ENCODE measurements at places on chromosomes 1 and 21.
A peak's percentile ranks its signal among the peaks of the same experiment; 100 is the strongest.

DNA sequence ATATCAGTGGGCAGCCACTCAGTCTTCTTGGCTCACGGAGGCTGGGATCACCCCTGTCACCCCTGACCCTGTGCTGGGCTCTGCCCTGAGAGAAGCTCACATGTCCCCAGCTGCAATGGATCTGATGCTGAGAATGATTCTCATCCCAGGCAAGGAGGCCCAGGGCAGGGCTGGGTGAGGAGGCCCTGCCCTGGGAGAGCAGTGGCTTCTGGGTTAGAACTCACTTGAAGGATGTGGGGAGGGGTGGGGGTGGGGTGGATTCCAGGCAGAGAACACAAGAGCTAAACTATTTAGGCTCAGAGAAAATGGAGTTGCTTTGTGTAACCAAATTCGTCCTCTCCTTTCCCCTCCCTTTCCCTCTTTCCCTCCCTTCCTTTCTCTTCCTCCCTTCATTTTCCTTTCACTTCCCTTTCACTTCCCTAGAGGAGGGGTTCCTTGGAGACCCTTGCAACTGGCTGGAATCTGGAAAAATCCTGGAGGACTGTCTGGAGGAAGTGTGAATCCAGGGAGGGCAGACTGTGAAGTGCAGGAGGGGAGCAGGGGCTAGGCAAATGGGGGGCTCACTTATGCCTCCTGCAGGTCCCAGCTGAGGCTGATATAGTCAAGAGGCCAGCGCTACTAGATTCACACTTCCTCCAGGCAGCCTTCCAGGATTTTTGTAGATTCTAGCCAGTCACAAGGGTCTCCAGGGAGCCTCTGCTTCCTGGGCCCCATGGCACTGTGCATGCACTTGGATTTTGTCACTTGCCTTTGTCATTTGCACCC, 47.0 kb downstream of the IGSF21 start:
- DNase-seq = no peak

DNA sequence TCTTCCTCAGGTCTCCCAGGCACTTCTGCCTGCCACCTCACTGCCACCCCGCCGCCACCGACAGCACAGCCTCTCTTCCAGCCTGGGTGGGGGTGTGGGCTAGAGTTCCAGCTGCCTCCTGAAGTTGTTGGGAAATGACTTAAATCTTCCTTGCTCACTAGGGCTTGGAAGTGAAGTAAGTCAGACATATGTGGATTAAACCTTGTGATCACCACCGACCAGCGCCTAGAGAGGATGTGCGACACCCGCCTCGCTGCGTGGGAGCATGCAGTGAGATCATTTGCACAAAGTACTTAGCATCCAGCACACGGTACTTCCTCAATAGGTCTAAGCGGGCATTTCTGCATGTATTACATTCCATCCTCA, 71.4 kb upstream of the FAM20B start:
- peak; percentile 48 for DNase-seq

DNA sequence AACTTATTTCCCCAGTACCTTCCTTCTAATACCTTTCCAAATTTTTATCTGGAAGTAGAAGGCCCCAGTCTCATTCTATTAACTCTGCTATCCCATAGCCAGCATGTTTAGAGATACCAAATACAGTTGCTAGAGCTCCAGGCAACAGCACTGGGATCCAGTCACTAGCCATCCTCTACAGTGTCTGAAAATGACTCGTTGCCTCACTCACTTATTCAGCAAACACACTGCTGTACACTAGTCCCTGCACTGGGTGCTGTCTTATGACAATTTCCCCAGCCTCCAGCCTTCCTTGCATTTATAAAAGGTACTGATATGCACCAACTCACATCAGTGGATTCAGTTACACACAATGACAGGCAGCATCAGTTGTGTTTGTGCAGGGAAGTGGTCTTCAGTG, 179.0 kb downstream of the DSCAM start:
- DNase-seq = no peak

- DNase-seq = no peak
Observed at GRCh38 chr1:83787246-83787998, 211.5 kb downstream of the TTLL7 start.

GRCh38 chr1:235649368-235650163, at the start of gene GNG4:
GNG4 (minus strand) TSS chr1:235649784; CDS start chr1:235583838, 65,946 bp downstream.
- peak; percentile 15 for DNase-seq

DNA sequence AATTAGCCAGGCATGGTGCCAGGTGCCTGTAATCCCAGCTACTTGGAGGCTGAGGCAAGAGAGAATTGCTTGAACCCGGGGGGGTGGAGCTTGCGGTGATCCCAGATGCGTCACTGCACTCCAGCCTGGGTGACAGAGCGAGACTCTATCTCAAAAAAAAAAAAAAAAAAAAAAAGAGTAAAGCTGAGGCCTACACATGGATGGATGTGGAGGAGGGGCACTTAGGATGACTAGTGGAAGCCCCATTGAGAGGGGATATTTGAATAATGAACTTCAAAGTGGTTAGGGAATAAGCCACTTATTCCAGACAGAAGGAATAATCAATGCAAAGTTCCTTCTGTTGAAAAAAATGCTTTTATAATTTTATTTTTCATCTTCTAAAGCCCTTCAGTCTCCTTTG, 51.4 kb downstream of the PTBP2 start:
- no peak for DNase-seq

DNA sequence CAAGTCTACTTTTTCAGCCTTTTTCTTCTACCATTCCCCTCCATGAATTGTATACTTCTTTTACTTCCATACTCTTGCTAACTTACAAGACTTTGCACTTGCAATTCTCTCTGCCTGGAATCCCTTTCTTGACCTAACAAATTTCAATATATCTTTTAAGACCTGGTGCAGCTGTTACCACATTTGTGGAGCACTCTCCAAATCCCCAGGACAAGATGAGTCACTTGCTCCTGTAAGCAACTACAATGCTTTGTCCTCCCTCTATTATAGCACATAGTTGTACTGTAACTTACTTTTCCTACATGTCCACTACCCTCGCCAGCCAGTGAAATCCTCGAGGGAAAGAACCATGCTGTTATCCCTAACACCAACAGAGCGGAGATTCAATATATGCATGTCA, 43.1 kb downstream of the WARS2 start:
- no peak for DNase-seq

DNA sequence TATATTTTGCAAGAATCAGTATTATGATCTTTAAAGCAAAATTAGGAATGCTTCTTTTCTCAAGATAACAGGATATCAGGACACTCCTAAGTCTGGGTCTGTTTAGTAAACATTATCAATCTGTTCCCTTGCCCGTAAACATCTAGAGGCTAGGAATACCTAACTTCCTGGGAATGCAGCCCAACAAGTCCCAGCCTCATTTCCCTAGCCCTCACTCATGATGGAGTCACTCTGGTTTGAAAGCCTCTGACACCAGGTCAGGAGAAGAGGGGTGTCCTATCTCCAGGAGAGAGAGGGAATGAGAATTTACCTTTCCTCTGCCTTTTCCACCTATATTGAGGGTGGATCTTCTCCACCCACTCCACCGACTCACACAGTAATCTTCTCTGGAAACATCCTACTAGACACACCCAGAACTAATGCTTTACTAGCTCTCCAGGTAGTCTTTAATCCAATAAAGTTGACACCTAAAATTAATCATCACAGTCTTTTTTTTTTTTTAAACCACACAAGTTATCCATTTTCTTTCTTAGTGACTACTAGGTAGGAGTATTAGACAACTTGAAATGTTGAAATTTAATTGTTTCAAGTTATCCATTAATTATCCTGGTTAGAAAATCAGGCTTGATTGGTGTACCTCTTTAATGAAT, 659.3 kb downstream of the USP25 start:
- DNase-seq = no peak

- no peak for DNase-seq
Observed at GRCh38 chr1:22326372-22326915, 125.2 kb upstream of the ZBTB40 start.

DNA sequence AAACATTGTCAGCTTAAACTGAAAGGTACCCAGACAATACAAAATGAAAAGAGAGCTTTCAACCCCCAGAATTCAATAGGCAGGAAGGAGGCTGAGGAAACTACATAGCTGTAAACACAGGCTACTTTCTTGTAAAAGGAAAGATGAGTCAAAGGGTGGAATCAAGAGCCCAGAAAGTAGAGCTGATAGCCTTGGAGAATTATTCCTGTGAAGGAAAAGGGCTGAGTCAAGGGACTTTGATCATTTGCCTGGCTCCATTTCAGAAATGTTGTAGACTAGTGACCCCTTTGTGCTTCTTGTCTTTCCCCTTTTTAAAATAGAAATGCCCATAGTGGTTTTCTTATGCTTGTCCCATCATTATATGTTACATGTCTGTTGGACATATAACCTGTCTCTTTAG, 597.6 kb downstream of the ADGRL2 start:
- DNase-seq = no peak

- no peak for DNase-seq
Observed at GRCh38 chr1:223849352-223850254, 3.9 kb upstream of the TP53BP2 start.

DNA sequence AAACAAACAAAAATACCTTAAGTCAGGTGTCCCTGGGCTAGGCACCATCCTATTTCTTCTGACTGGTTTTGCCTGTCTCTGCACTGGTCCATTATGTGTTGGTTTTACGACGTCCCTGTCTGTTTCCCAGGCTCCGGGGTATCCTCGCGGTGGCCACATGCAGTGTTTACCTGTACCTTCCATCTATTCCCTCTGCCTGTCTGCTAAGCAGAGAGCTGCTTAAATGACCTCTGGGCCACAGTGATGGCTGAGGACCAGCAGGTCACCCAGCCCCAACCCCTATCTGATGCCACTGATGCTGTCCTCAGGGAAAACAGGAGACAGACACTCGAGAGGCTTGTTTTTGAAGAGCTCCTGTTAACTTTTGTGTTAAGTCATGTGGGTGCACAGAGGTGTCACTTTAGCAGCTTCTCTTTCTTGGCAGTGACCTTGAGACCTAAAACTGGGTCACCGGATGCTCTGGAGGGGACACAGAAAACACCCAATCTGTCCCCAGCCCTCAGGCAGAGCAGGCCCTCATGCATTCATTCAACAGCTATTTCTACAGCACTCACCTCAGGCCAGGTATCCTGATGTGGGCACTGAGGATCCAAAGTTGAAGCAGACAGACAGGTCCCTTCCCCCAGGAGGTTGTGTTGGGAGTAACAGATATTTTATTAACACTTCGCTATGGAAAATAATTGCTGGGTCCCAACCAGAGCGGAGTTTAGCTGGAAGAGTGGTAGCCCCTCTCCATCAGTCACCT, 4.4 kb upstream of the EFHD2 start:
- no peak for DNase-seq

DNA sequence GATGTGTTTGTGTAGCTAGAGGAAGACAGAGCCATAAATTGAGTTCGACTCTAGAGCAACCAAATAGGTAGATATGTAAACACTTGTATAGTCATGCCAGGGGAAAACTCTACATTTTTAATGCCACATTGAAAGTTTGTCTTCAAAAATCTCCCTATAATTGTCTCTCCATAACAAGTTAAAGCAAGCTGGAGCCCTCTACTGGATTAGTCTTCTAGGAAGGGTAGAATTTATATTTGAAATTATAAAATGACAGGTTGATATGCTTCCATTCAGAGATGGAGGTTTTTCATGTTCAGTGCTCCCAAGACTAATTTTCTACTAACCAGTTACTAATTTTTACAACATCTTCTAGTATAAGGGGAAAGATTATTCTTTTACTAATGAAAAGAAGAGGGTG, 13.1 kb upstream of the COL24A1 start:
- DNase-seq = no peak

DNA sequence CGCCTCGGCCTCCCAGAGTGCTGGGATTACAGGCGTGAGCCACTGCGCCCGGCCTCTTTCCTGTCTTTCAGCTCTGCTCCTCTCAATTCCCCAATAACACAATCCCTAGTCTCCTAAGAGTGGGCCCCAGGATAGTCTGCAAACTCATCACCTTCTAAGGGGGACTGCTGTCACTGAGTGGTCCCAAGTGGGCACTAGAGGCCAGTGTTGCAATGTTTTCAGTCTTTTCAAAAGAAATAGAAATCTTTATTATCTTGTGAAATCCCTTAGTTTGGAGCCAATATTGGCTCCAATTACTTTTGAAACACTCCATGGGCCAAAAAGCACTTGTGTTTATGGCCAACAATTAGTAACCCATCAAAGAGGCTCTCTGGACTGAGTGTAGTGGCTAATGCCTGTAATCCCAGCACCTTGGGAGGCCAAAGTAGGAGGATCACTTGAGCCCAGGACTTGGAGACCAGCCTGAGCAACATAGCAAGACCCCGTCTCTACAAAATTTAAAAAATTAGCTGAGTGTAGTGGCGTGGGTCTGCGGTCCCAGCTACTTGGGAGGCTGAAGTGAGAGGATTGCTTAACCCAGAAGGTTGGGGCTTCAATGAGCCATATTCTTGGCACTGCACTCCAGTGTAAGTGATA, 28.6 kb upstream of the ZNF697 start:
- no peak for DNase-seq

DNA sequence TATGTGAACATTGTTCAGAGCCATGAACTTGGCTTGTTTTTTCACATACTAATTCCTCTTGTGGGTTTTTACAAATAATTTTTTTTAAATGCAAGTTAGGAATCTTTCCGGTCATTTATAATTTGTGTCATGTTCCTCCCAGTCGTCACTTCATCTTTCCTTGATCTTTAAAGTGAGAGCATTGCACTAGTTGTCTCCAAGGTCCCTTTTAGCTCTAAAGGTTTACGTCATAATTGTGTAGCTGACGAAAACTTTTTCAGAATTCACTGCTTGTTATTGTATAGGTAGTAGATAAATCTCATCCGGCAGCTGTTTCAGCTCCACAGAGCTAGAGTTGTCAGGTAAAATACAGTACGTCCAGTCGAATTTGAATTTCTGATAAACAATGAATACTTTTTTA, 33.6 kb downstream of the SOAT1 start:
- peak; percentile 62 for DNase-seq

- DNase-seq = no peak
Observed at GRCh38 chr1:16213013-16213412, 561 bp upstream of the ARHGEF19 start.

- DNase-seq = no peak
Observed at GRCh38 chr1:31095298-31095981, 29.9 kb upstream of the PUM1 start.

DNA sequence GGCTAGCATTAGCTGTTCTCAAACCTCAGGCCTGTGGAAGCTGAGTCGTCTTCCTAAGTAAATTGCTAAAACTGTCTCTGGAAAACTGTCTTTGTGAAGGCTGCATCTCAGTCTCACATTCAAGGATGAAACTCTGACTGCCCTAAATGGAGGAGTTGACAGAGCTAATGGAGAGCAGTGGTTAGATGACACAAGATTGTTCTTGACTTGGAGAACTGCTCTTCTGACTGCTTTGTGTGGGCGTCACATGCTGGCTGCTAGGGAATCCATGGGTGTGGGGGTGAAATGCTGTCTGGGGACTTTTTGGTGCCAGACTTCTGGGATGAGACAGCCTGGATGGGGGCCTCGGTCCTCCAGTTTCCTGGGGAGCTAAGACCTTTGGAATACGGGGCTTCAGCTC, 24.5 kb upstream of the TSPAN2 start:
- DNase-seq = peak; percentile 40
